CD4-positive, alpha-beta T cell treated with Interleukin-10 for 1 hour (primary cell): ENCODE measurements at places on chromosomes 5 and 9.

- no peak for DNase-seq
Observed at GRCh38 chr5:136802383-136802782, 437.0 kb upstream of the TRPC7 start.

GRCh38 chr5:32317041-32317440, 4.3 kb upstream of the MTMR12 start:
- DNase-seq: no peak

DNA sequence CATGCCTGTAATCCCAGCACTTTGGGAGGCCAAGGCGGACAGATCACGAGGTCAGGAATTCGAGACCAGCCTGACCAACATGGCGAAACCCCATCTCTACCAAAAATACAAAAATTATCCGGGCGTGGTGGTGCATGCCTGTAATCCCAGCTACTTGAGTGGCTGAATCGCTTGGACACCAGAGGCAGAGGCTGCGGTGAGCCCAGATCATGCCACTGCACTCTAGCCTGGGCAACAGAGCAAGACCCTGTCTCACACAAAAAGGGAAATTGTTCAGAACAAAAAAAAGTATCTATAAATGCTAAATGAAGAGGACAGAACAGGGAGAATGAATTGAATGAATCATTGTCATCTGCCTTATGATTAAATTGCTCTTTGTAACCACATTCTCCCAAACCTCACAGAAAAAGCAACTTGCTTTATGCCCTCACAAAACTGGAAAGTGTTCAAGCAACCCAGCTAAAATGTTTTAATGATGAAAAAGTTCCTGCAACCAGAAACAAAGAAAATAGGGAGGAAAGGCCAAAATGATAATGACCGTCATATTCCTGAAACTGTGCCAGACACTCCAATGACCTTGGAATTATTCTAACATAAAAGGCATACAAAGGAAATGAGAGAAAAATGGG, 83.7 kb downstream of the SERINC5 start:
- DNase-seq: no peak

DNA sequence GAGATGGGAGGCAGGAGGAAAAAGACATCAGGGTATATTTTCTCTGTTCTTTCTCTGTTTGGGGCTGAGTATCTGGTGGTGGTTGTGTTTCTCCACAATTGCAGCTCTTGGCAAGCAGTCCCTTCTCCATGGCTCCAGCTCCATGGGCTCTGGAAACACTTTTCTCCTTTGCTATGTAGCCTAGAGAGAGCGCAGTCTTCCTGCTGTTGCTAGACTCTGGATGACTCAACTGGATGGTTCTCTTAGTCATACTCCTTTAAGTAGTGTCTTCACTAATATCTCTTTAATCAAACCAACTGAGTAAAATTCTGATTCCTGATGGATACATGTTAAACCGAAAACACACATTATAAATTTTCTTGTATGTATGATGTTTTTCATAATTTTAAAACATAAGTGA, 3.3 kb upstream of the PLGRKT start:
- no peak for DNase-seq

DNA sequence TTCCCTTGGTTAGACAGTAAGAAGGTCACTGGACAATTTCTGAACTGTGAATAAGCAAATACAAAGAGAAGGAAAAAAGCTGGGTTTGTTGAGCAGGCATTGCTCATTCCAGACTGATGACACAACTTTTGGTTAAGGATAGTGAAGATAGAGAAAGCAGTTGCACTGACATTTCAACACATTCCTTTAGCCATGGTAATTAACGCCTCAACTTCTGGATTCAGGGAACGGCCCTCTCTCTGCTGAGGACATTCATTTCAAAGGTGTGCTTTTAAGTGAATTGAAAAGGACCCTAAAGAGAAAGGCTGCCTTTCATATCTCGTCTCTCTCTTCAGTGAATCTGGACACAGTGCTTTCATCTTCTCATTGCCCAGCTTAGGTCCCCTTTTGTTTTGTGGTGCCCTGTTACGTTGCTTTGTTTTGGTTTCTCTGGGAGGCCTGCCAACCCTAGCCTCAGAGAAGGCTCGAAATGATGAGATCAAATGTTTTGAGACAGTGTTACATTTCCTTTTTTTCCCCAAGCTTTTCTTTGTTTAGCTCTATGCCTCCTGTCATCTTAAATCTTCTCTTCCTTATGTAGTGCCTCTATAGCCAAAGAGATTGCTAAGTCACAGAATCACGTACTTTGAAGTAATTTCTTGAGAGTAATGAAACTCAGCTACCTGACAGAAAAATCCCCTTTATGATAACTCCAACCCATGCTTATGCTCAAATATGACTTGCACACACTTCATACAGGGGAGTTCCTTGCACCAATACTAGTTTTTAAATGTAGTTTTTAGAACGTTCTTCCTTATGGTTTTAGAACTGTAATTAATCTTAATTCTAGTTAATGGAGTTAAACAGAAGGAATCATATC, 94.4 kb upstream of the IFNE start:
- DNase-seq: peak; percentile 34
